ENCODE measurements at places on chromosomes 6 and 20. TPM values are rescaled to one million over a fixed set of nuclear protein-coding genes. Genes with fewer than 3 reads are reported as not detected.

KIAA1755 gene
- not detected for total RNA-seq

UBE2V1 gene
- 124 TPM for total RNA-seq

ABCC10 gene
- total RNA-seq: 51.0 TPM

LRRC1 gene
- 4.2 TPM for total RNA-seq

LAMA4 gene
- not detected for total RNA-seq

DDX43 gene
- 3.5 TPM for total RNA-seq

ARMH2 gene
- 2.2 TPM for total RNA-seq

MUC21 gene
- not detected for total RNA-seq

TPX2 gene
- total RNA-seq: 111 TPM

ADAM33 gene
- total RNA-seq: not detected

FAXC gene
- total RNA-seq: not detected

DLL1 gene
- total RNA-seq: 15.2 TPM

HLA-DRB1 gene
- 11.8 TPM for total RNA-seq

STX11 gene
- 11.1 TPM for total RNA-seq

SCGN gene
- total RNA-seq: not detected

SLC2A10 gene
- total RNA-seq: not detected

EYS gene
- total RNA-seq: not detected

SPATA25 gene
- total RNA-seq: 1.7 TPM

CDSN gene
- total RNA-seq: not detected

PLTP gene
- total RNA-seq: 2.2 TPM

SPINT3 gene
- total RNA-seq: not detected

All from activated naive CD8-positive, alpha-beta T cell treated with anti-CD3 and anti-CD28 coated beads, Interleukin-2, amount 10 ng/mL, durations not matched to agents 7 days and 5 days (primary cell).